Left cardiac atrium (tissue), 4 donors: ENCODE measurements at places on chromosomes 1 and 21.

DNA sequence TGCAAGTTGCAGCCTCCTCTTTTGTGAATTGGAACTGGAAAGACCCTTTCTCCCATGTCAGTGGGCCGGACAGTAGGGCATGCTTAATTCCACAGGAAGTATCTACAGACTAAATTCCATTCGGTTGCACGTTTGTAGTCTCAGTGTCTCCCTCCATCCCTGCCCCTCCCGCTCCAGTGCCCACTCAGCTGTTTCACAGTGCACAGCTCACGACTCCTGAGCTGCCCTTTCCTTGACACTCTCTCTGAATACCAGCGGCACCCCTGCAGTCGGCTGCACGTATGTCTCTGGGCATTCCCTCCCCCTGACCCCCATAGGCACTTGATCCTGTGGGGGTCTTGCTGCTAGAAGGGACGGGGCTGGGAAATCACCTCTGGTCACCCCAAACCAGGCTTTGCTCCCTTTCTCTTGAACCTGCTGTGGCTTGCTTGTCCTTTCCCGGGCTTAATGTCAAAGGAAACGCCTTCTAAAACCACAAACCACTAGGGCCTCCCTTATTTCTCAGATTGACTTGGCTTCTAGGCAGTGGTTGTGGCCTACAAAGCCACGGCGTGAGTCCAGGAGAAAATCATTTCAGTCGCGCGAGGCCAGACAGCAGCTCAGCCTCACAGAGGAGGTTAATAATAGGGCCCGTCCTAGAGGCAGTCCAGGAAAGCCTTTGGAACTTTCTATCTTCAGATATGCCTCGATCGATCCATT, 365.3 kb upstream of the PROX1 start:
- DNase-seq, result no peak

DNA sequence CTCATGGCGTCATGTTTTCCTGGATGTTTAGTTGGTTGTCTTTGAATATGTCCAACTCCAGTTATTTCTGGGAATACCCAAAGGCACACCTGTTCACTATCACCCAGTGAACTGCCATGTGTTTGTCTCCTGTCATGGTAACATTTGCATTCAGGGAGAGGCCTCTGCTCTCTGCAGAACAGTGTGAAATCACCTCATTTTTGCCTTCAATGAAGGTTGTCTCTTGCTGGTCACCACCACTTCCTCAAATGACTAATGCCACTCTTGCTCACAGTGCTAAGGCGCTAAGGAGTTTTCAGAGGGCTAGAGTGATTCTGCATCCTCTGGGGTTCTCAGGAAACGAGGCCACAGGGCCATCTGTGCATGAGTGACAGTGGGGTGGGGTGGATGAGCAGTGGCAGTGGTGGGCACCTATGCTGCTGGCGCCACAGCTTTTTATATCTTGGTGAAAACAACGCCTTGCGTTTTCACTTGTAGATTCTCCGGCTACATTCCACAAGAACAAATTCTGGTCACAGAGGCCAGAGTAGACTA, 60.0 kb upstream of the ATP5PO start:
- DNase-seq, result no peak

DNA sequence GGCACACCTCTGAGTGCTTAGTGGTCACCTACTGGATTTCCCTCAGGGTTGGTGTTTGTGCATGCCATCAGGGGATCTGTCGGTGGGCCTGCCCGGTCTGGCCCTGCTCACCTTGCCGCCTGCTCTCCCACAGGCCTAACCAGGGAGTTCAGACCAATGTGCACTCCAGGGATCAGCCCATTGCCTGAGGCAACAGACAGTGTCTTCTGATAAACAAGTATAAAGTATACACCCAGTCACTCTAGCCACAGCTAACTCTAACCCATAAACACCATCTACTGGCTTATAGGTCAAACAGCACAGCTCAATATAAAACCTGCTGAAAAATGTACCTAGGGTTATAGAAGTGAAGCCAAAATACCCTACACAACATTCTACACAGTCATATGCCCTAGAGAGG, 1300.0 kb downstream of the PLA2G4A start:
- no peak for DNase-seq

- no peak for DNase-seq
These were observed 14.0 kb downstream of the PMF1 start for GRCh38 chr1:156226782-156227181.

DNA sequence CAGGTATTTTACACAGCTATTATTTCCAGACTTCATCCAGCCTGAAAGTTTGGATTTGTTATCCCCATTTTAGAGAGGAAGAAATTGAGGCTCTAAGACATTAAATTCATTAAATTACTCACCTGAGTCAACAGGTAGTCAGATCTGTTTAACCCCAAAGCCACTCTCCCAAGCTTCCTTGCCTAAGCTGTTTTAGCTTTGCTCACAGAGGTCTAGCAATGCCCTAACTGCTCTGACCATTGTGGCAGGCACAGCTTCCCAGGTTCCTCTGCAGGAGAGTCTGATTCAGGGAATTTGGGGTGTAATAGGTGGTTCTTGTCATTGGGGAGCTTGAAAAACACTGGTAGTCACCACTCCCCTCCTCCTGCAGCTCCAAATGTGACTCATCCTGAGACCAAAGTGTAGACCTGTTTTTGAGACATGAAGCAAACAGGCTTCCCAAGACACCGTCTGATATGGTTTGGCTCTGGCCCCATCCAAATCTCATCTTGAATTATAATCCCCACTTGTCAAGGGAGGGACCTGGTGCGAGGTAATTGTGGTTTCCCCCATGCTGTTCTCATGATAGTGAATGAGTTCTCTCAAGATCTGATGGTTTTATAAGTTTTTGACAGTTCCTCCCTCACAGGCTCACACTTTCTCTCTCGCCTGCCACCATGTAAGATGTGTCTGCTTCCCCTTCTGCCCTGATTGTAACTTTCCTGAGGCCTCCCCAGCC, 142.8 kb upstream of the DNAH14 start:
- DNase-seq, result no peak

- no peak for DNase-seq
These were observed 112.1 kb downstream of the RUNX1 start for GRCh38 chr21:34936883-34937563.

GRCh38 chr1:147384804-147385203, 142.3 kb downstream of the CHD1L start:
- no peak for DNase-seq

DNA sequence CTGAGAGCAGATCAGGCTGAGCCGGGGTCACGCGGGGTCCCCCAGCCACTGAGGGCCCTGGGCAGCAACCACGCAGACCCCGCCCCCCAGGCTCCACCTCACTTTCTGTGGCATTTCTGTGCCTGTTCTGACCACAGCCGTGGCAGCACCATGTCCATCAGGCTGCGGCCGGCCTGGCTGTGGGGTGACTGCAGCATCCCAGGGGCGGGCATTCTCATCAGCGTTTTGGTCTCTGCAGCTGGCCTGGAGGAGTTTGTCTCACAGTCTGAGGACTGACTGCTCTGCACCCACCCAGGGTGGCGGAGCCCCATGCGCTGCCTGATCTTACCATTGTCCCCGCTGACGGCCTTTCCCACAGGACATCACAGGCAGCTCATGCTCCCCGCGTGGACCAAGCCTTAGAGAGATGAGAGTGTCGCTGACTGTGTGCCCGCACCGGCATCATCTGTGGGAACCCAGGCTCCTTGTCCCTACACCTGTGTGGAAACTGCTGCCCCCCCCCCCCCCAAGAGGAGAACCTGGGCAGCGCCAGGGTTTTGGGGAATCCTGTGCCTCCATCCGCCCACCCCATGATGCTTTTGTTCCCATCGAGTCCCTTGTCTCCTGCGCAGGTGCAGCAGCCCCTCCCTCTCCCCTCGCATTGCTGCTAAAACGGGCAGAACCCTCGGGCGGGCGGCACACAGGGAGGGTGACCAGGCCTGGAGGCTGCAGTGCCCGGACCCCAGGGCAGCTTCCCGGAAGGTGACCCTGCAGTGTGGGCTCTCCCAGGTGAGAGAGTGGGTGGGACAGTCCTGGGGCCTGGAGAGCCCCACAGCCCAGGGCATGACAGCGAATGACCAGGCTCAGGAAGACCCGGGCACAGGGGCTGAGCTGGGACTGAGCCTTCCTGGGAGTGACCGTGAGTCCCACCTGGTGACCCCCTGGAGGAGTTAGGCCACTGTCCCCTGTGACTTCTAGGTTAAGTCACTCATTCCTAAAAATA, 1.8 kb downstream of the KRTAP10-1 start:
- DNase-seq, result no peak

GRCh38 chr1:13443335-13443979, 33.2 kb downstream of the PRAMEF20 start:
- DNase-seq, result no peak

- DNase-seq, result no peak
These were observed 249.2 kb downstream of the MATN1 start for GRCh38 chr1:30473922-30474817.

DNA sequence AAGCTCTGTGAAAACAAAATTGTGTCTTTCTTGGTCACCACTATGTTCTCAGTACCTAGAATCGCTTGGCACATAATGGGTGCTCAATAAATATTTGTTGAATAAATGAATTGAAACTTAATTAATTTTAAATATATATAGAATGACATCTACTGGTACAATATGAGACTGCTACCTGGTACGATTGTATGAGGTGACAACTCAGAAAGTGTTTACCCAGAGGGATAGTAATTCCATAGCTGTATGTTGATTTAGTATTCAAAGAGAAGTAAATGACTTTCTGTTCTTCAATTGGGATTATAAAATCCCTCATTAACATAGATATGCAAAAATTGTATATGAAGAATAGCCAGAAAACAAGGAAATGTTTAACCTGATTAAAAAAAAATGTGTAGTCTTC, 128.7 kb downstream of the RPS6KC1 start:
- no peak for DNase-seq
